ENCODE measurements at places on chromosomes 12 and 14.

DNA sequence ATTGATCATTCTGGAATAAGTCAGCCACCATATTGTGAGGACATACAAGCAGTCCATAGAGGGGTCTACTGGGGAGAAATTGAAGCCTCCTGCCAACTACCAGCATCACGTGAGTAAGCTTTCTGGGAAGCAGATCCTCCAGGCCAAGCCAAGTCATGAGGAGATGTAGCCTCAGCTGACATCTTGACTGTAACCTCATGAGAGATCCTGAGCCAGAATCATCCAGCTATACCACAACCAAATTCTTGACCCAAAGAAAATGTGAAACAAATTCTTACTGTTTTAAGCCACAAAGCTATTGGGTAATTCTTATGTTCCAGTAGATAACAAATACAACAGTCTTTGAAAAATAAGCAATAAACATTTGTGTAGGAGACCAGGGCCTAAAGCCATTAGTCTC is 479.4 kb upstream of the DCN start:
- peak; percentile 32 for DNase-seq

GRCh38 chr12:21599143-21599999 is 5.3 kb downstream of the GYS2 start:
- no peak for DNase-seq

- no peak for DNase-seq
These were observed 57.3 kb downstream of the KNTC1 start for GRCh38 chr12:122584177-122584863.

- DNase-seq = no peak
These were observed 656.7 kb downstream of the MED13L start for GRCh38 chr12:115620816-115621215.

DNA sequence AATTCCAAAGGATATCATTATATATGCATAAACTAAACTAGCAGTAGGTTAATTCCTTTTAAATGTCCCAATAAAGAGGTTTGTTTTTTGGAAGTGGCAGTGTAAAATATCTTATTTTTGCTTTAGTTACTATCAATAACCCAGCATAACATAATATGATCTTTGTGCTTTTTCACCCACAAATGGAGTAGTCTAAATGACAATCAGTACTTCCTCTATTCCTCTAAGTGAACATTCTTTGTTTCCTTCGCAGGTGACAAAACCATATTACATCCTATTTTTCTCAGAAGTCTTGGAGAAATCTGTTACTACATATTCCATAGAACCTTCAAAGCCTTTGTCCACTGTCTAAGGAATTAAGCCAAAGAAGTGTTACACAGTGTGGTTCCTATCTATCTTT is 62.5 kb downstream of the MED13L start:
- no peak for DNase-seq

DNA sequence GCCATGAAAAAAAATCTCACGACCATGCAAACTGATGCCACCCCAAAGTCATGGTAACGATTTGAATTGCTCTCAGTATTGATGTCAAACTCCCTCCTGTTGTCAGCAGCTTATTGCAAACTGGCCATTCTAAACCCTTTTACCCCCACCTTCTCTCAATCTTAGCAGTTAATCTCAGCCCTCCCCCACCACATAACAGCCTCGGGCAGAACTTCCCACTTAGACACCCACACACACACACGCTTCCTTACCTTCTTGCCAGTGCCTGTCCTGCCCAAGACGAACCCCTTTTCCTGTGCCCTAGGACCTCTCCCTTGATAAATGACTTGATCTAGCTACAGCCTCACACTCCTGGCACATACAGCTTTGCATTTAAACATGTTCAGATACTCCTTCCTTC is 56.6 kb downstream of the GPATCH2L start:
- DNase-seq = no peak

DNA sequence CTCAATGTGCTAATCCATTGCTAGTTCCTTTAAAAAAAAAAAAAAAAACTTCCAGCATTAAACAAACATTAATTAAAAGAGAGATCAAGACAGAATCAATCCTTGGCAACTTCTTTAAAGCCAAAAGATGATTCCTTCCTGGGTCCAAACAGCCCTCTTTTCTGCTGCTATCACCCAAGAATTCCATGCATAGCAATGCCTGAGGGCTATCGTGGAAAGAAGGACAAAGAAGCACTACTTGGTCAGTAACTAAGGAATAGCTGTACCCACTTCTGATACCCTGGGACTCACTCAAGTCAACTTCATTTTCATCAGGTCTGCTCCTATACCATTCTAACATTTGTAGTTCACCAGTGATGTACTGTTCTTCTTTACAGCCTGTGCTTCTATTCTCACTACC is 51.8 kb downstream of the SLC38A2 start:
- no peak for DNase-seq

- DNase-seq = no peak
These were observed 94.2 kb downstream of the TMEM117 start for GRCh38 chr12:43930032-43930431.
